ENCODE measurements at places on chromosomes 5 and 9.

- no peak for DNase-seq
Measured at GRCh38 chr5:172603251-172603806, 37.7 kb upstream of the NEURL1B start.

GRCh38 chr9:120369608-120370220 lies 210.3 kb downstream of the CDK5RAP2 start:
- no peak for DNase-seq

GRCh38 chr5:612498-613424 lies 621 bp downstream of the CEP72 start:
- DNase-seq, result peak; percentile 12

DNA sequence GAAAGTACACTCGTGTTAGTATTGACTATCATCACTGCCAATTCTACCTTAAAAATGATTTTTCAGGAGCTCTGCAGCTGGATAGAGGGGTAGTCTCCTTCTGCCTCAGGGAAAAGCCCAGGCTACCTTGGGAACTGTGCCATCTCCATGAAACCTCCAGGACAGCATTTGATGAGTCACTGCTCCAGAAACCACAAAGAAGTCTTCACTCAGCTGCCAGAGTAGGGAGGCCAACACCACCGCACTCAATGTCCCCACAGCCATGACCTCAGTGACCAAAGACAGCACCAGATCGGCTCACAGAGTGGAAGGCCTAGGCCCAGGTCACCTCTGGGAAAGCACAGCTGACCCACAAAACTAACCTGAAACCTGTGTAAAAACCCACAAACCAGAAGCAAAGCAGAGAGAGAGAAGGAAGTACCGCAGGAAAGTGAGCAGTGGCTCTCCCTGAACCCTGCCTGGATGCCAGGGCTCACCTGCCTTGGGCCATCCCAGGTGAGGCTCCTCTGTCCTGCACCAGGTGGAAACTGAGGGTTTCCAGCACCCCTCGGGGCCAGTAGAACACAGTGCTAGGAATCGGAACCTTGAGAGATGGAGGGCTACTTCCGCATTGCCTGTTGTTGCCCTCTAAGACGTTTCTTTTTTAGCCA lies 30.0 kb downstream of the S1PR3 start:
- no peak for DNase-seq

DNA sequence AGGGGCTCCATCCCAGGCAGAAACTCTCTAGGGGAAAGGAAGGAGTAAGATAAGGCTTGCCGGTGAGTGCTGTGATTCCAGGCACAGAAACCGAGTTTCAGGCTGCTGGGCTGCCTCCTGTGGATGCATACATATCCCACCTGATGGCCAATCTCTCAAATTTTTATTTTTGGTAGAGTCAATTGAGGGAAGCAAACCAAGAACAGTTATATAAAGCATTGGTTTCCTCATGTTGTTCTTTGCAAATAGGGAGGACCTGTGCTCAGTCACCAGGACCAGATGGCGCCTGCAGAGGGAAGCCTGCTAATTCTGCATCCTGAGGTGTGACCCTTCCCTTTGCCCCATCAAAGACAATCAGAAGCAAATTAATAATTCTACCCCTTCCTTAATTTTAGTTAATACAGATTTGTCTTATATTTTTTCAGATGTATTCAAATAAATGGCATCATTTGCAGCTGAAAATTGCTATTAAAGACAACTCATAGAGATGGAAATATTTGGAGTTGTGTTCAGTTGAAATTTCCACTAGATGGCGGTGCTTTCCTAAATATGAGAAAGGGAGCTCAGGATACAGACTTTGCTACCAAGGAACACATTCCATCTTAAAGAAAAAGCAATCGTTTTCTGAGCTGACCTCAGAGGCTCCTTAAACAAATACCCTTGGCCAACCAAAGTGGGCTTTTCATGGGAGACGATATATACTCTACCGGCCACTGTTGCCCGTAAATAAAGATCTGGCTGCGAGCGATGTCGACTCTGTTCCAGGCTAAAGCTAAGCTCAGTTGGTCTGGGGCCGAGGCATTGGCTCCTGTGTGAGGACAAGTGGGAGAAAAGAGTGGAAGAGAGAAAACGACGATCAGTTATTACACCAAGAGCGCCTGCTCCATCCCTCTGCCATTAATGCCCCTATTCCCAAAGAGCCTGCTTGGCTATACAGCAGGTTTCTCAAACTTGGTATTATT lies 225.7 kb upstream of the KLF9 start:
- peak; percentile 33 for DNase-seq

- no peak for DNase-seq
Measured at GRCh38 chr5:109743770-109744212, 54.1 kb downstream of the MAN2A1 start.

GRCh38 chr5:158769079-158769478 lies 330.6 kb downstream of the EBF1 start:
- DNase-seq, result no peak

DNA sequence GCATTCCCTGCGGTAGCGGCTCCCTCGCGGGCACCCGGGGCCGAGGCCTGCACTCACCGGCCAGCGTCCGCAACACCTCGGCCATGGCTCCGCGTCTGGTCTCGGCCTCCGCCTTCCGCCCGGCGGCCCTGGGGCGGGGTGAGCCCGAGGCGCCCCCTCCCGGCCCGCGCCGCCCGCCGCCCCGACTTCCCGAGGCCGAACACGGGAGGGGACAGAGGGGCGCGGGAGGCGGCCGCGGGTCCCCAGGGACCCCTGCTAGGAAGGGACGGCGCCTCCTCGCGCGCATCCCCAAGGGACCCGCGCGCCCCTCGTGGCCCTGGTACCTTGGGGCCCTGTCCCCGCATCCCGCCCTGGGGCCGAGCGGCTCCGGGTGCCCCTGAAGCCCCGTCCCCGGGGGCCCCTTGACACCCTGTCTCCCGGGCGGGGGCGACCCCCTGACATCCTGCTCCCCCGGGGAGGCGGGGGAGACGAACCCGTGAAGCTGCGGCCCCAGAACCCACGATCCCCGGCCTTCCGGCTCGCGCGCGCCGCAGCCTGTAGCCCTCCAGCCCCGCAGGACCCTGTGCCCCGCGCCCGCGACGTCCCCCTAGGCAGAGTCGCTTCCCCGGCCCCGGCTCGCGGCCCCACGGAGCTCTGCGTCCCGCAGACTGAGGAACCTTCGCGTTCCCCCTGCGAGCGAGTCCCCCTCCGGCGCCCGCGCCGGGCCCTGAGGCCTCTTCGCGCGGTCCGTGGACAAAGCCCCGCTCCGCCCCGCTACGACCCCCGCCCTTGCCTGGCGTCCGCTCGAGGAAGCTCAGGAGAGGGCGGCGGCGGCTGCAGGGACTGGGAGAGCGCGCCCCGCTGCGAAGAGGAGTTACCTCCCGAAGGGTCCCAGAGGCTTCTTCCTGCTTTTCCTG lies at the start of gene ABO:
Gene ABO, minus strand, starts transcription at position 97 of the 896 bp plus-strand sequence.
- no peak for DNase-seq

DNA sequence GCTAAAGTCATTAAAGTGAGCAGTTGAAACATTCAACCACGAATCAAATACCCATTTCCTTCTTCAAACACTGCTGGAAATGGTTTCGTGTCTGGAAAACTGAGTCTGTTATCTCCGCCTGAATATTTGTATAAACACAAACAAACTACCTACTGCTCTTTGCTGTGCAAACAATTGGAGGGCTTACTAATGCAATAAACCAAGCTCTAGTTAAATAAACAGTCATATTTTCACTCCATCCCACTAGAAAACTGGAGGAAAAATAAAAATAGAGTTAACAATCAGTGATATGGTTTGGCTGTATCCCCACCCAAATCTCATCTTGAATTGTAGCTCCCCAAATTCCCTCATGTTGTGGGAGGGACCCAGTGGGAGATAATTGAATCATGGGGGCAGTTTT lies 397.6 kb downstream of the RASEF start:
- no peak for DNase-seq

GRCh38 chr5:146671561-146672295 lies 155.7 kb upstream of the GPR151 start:
- DNase-seq, result no peak

GRCh38 chr5:119166026-119166425 lies 95.1 kb downstream of the DMXL1 start:
- no peak for DNase-seq

DNA sequence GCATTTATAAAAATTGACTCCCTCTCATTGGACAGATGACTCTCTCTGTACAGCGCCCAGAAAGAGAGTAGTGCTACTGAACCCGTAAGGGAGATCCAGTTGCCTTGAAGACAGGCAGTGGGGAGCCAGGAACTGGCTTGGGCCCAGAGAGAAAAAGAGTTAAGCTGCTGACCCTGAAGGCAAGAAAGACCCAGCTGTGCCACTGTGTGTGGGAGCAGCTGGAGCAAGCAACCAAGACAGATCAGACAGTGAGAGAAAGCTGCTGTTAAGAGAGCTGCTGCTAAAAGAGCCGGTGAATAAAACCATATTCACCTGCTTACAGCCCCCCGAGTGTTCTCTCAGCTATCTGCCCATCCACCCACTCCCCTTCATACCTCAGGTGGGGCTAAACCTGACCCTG lies 149.7 kb upstream of the ADAMTS16 start:
- DNase-seq, result no peak

DNA sequence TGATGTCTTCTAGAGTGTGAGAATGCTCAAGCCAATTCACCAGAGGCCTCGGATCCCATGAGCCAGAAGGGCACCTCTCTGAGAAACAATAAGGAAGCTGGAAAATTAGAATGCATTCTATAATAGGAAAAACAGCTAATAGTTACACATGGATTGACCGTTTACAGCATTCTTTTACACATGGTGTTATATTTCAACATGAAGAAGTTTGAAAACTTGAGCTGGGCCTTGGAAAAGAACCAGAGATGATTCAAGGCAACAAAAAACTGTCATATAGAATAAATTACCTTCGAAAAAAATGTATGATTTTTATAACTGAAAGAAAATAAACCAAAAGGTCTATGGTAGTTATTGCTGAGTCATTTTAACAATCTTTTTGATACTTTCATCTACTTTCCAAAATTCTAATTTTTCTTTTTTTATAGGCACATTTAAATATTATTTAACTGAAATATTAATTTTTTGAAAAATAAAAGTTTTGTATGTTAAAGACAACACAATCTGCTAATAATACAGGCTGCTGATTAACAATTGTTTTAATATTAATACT lies 6.2 kb downstream of the SH3TC2 start:
- no peak for DNase-seq

DNA sequence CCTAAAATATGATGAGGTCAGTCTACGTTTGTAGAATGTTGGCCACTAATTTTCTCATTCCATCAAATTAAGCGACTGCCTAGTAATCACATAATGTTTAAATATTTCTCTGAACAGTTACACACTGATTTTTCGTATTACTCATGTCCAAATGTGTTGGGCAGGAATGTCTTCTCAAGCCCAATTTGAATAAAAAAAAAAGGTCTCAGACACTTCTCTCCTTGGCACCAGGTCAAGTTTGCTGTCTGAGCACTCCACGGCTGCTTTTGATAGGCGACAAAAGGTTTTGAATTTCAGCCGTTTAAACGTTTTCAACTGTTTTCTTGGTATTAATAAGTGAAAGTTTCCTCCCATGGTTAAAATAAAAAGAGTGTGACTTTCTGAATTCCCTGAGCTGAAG lies 542.1 kb downstream of the IRX1 start:
- no peak for DNase-seq

DNA sequence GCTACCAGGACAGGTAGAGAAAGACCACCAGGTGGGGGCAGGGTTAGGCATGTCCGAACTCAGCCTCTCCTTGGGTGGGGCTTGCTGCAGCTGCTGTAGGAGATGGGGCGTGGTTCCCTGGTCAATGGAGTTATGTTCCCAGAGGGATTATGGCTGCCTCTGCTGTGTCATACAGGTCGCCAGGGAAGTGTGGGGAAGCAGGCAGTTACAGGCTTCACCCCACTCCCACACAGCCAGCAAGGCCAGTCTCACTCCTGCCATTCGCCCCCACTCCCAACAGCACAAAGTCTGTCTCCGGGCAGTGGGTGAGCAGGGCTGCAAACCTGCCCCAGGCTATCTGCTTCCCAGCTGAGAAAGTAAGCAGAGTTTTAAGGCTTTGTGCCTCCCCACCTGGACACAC lies 20.0 kb upstream of the CEP72 start:
- no peak for DNase-seq

GRCh38 chr9:95640336-95640735 lies 123.6 kb upstream of the PTCH1 start:
- no peak for DNase-seq

GRCh38 chr5:35736280-35736679 lies 118.6 kb downstream of the SPEF2 start:
- DNase-seq, result no peak

GRCh38 chr5:147971472-147971871 lies 65.1 kb upstream of the C5orf46 start:
- no peak for DNase-seq

DNA sequence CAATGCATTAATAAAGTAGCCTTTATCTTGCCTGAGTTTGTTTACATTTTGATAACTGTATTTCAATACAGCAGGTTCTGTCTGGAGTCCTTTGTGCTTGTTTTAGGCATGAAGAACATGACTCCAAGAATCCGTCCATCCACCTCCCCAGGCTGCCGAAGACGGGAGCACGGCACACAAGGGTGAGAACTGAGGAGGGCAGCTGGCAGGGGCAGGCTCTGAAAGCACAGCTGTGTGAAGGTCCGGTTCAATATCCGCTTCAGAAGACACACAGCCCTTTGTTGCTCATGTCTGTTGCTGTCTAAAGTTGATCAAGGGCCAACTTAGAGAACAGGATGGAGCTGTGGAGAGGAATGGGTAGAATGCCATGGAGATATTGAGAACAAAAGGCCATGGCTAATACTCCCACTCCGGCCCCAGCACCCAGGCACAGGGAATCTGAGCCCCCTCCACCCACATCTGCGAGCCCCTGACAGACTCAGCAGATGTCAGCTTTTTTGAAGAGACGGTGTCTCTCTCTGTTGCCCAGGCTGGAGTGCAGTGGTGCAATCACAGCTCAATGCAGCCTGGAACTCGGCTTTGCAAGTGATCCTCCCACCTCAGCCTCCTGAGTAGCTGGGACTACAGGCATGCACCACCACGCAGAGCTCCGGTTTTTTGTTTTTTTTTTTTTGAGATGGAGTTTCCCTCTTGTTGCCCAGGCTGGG lies 58.5 kb upstream of the GNE start:
- no peak for DNase-seq

DNA sequence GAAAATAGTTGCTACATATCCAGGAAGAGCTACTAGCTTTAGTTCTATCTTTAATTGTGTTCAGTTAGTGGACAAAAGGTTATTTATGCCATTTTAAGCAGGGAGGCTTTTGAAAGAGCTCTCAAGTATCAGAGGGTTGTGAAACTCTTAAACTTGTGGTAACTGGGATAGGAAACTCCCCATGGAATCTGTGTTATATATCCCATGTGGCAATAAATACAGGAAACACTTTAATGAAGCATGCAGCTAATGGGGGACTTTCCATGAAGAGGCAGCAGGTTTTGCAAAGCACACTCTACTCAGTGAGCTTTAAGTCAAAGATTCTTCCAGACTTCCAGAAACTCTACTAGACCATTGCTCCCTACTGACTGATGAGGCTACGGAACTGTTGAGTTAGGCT lies 805.0 kb upstream of the C9orf72 start:
- no peak for DNase-seq
